ENCODE measurements at places on chromosomes 4 and X.

DNA sequence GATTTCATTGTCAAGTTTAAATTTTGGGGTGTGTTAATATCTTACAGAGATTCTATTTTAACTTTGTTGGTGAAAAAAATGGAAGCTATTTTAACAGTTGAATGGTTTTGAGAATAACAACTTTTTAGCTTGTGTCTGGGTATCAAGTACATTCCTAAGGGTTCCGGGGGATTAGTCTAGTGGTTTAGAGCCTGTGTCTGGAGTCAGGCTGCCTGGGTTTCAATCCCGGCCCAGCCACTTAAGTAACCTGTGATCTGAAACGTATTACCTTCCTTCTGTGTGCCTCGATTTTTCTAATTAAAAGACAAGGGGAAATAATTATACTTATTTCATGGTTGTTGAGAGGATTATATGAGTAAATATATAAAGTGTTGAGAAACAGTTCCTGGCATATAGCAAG, 288.6 kb upstream of the NR3C2 start:
- no peak for DNase-seq

GRCh38 chr4:78167510-78167909, 110.4 kb downstream of the FRAS1 start:
- DNase-seq = no peak

DNA sequence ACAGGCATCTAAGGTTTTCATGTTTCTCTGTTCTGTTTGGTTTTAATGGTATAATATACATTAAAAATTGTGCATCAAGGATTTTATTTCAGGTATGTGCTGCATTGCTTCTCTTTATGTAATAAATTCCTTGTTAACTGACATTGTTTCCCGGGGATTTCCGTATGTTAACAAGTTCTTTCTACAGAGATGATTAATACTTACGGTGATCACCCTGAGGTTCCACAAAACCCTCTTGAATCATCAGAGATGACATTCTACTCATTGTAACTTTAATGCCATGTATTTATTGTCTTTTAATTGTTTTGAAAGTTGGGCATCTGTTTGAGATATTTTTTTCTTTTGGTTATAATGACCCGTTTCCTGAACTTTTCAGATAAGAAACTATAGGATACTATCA, 37.5 kb downstream of the ARHGAP10 start:
- DNase-seq = no peak

DNA sequence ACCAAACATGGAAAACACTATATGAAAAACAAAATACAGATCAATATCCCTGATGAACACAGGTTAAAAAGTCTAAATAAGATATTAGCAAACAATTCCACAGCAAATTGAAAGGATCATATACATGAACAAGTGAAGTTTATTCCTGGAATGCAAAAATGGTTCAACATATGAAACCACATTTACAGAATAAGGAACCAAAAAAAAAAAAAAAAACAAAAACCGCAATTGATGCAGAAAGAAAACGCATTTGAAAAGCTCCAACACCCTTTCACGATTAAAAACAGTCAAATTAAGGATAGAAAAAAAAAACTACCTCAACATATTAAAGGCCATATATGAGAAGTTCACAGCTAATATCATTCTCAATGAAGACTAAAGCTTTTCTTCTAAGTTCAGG, 45.4 kb upstream of the STS start:
- DNase-seq = no peak

DNA sequence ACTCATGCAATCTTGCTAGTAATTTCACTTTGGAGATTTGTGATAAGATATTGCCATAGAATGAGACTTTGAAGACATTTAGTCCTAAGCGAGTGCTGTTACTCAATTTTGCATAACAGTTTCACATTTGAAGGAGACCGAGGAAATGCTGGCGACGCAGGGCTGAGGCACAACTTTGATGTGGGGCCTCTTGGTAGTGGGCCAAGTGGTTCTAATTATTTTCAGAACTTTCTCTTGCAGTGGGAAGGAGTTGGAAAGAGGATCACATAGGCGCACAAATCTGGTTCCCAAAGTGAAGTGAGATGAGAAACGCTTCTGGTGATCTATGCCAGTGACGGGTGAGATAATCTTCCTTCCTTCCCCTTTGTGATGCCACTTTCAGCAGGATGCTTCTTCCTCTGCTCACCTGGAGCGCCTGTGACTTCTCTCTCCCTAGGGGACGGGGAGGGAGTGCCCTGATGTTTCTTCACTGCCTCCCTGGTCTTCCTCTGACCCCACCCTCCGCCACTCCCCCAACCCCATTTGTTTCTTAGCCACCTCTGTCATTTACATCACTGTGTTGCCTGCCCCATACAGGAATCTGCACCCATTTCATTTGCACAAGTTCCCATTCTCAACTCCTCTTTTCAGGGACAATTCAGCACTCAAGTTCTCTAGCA, 138.9 kb upstream of the MID1 start:
- no peak for DNase-seq

DNA sequence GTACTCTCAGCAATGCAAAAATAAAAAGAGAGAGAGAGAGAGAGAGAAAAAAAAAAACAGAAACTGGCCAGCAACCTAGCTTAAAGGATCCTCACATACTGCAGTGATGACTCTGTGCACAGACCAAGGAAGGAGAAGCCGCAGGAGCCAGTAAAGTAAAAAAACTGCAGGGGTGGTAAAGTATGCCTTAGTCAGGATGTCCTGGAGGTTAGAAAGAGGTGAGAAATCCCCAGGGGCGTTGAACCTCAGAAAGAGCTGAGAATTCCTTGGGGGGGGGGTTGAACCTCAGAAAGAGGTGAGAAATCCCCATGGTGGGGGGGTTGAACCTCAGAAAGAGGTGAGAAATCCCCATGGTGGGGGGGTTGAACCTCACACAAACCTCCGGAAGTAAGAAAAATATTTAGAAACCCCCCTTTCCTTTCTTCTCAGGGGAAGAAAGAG, 48.0 kb downstream of the MAGEA9 start:
- no peak for DNase-seq

- DNase-seq = no peak
These were observed 54.0 kb downstream of the MAML3 start for GRCh38 chr4:140099983-140100382.

- no peak for DNase-seq
These were observed 42.4 kb upstream of the GATB start for GRCh38 chr4:151803246-151803645.
